ENCODE measurements at places on chromosomes 3 and 15. TPM values are rescaled to one million over a fixed set of nuclear protein-coding genes. Genes with fewer than 3 reads are reported as not detected.

Gene LRRIQ4
- total RNA-seq, result not detected

- no peak for DNase-seq
These were observed 60.6 kb upstream of the PLCL2 start for GRCh38 chr3:16824081-16824696.

DNA sequence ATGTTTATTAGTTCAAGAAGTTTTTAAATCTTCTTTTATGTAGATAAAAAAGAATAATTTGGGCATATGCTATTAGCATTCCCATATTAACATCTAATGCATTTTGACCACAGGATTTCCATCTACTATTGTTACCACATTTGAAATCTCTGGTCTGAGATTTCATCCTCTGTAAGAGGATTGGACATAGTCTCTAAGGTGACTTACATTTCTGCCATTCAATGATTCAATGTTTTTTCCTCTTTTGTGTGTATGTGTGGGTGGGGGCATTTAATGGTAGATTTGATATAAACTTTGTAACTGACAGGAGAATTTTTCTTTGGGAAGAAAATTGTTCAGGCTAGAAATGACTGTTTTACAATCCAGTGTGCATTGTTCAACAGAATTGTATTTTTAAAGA lies 307.3 kb upstream of the RBMS3 start:
- DNase-seq, result no peak

GRCh38 chr3:146386936-146387335 lies 82.4 kb downstream of the PLSCR2 start:
- DNase-seq, result no peak

DNA sequence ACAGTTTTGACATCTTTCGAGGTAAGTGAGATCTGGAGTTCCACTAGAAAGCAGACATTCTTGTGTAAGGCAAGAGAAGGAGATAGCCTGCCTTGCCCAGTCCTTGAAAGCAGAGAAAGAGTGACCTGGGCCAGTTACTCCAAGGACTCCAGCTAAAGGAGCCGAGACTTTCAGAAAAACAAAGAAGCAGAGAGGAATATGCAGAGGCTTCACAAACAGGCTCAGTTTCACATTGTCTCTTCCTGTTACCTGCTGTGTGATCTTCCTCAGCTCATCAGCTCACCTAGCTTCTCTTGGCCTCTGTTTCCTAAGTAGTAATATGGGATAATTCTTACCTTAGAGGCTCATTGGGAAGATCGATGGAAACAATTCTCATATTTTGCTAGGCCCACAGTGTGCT lies 81.0 kb downstream of the CDC25A start:
- DNase-seq, result no peak

- no peak for DNase-seq
These were observed 27.6 kb upstream of the LIMD1 start for GRCh38 chr3:45566951-45567411.

DNA sequence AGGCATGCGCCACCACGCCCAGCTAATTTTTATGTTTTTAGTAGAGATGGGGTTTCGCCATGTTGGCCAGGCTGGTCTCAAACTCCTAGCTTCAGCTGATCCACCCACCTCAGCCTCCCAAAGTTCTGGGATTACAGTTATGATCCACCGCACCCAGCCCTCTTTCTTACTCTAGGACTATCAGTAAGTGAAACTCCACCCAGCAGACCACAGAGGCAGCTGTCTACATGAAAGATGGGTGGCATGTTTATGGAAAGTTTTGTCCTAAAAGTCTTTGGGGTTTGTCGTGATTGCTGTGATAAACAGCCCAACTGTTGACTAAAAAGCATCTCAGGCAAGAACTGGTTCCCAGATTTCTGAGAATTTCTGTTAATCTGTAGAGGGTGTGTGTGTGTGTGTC lies 10.9 kb downstream of the ARL6IP5 start:
- no peak for DNase-seq
